ENCODE measurements at places on chromosomes 3 and 15. TPM values are rescaled to one million over a fixed set of nuclear protein-coding genes. Genes with fewer than 3 reads are reported as not detected.

TGM5 gene
- total RNA-seq, result not detected

ECE2 gene
- not detected for total RNA-seq

KLHL24 gene
- 17.7 TPM for total RNA-seq

SLC28A1 gene
- total RNA-seq, result not detected

NR2E3 gene
- total RNA-seq, result 0.35 TPM

SUSD5 gene
- total RNA-seq, result 4.5 TPM

NR1I2 gene
- total RNA-seq, result not detected

DNA sequence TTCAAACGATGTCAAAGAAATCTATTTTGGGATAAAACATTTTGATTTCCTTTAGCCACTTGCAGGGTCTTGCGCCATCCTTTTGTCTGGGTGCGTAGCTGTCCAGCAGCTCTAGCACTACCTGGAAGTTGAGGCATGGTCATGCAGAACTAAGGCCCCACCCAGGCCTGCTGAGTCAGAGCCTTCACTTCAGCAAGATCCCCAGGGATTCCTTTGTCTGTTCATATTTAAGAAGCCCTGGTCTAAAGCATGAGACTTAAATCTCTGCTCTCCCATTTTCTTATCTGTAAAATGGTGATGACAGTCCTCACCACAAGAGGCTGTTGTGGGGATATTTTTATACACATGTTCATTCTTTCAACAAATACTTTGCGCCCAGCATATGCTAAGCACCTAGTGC is 99.0 kb upstream of the CTDSPL start:
- DNase-seq, result no peak
- H3K4me1 ChIP-seq, result no peaks in the 10 kb centered on the region
- no peaks in the 10 kb centered on the region for H3K36me3 ChIP-seq
- no peaks in the 10 kb centered on the region for H3K27me3 ChIP-seq
- no peak overlapping the region for H3K27ac ChIP-seq

GRCh38 chr3:72903004-72903403 is 15.2 kb downstream of the GXYLT2 start:
- no peaks in the 10 kb centered on the region for H3K36me3 ChIP-seq
- no peak for DNase-seq
- H3K4me1 ChIP-seq, result no peaks in the 10 kb centered on the region
- H3K4me3 ChIP-seq, result no peak overlapping the region

DNA sequence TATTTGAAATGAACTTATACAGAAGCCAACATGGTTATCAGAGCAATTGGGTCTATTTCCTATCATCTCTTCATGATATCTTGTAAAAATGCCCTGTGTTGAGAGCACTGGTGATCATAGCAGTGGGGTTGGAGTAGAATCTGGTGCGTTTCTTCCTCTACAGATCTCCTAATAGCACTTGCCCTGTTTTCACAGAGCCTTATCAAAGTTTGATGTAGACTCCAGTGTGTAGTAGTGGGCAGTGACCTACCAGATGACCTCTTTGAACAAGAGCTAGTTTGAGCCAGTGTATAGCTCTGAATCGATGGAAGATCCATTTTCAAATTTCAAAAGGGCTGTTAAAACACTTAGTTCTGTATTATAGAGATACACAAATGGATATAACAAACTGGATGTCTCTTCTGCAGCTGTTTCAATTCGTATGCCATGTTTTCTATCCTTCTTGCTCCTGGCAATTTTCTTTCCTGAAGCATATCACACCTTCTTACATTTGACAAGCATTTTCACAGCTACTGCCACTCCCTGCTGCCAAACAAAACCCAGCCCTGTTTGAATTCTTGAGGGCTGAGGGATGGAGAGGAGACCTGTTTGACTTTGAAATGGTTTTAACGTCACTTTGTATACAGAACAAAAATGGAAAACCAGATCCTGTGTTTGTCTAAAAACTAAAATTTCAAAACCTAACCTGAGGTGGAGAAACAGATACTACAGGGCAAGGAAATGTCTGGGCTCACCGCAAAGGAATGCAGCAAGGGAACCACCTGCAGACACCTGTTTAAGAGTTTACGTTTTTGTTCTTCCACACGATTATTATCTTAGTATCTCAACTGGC is 354.5 kb upstream of the TPRG1 start:
- no peaks in the 10 kb centered on the region for H3K4me1 ChIP-seq
- no peaks in the 10 kb centered on the region for H3K36me3 ChIP-seq
- H3K27ac ChIP-seq, result no peak overlapping the region
- H3K4me3 ChIP-seq, result no peak overlapping the region
- DNase-seq, result no peak
- no peaks in the 10 kb centered on the region for H3K27me3 ChIP-seq

DNA sequence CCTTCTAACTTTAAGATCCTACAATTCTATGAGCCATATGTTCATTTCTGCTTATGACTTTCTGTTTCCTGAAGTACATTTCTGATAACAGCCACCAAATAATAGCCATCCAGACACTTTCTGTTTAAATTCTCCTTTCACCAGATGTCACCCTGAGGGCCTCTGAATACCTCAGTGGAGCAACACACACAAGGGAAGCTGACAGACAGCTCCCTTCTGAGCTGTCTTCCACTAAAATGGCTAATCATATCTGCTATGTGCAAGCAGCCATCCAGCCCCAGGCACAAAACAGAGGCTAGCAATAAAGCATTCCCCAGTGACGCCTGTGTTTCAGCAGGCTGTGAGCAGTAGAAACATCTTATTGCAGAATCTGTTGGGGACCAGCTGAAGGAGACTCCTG is 666.6 kb upstream of the UBE2E2 start:
- H3K27me3 ChIP-seq, result no peaks in the 10 kb centered on the region
- H3K36me3 ChIP-seq, result no peaks in the 10 kb centered on the region
- H3K27ac ChIP-seq, result no peak overlapping the region
- H3K4me1 ChIP-seq, result no peaks in the 10 kb centered on the region

DNA sequence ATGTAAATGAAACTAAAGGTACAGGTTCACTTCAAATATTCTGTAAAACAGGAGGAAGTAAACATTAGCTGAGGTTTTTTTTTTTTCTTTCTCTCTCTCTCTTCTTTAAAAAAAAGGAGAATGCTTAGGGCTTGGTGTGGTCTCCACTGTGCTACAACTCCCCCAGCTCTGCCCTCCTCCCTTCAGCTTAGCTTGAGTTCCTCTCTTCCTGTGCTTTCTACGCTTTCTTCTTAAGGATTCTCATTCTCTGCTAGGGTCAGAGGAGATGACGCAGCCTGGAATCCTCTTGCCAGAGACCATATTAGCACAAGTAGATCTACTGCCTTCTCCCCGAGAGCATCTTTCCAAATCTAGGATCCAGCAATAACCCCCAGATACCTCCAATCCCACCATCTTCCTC is 69.1 kb upstream of the SNRK start:
- H3K27me3 ChIP-seq, result no peaks in the 10 kb centered on the region
- H3K36me3 ChIP-seq, result peaks cover under 1% of the 10 kb centered on the region
- H3K4me1 ChIP-seq, result no peaks in the 10 kb centered on the region
- no peak overlapping the region for H3K27ac ChIP-seq
- no peak for DNase-seq

GRCh38 chr3:50246517-50246954 is 10.5 kb downstream of the GNAI2 start:
- H3K27ac ChIP-seq, result no peak overlapping the region
- H3K27me3 ChIP-seq, result no peaks in the 10 kb centered on the region
- peak; percentile 63 for DNase-seq
- peaks cover 29% of the 10 kb centered on the region for H3K36me3 ChIP-seq

- no peaks in the 10 kb centered on the region for H3K36me3 ChIP-seq
- no peak overlapping the region for H3K4me3 ChIP-seq
- H3K27me3 ChIP-seq, result no peaks in the 10 kb centered on the region
- no peaks in the 10 kb centered on the region for H3K4me1 ChIP-seq
- H3K27ac ChIP-seq, result no peak overlapping the region
- DNase-seq, result no peak
Observed at GRCh38 chr15:81174792-81175327, 21.8 kb upstream of the IL16 start.

DNA sequence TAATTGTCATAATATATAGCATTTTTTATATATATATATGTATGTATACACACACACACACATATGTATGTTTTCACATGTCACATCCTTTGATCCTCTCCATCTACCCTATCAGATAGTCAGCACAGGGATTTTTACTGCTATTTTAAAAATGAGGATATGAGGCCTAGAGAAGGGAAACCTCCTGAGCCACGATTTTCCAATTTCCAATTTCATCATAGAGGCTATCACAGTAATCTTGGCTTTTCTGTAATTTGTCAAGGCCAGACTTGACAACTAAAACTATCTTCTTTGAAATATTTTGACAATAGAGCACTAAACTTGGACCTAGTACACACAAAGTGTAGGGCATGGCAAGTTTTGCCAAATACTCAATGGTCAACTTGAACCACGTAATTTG is 42.5 kb downstream of the IL1RAP start:
- no peak for DNase-seq
- no peaks in the 10 kb centered on the region for H3K36me3 ChIP-seq
- no peak overlapping the region for H3K4me3 ChIP-seq

DNA sequence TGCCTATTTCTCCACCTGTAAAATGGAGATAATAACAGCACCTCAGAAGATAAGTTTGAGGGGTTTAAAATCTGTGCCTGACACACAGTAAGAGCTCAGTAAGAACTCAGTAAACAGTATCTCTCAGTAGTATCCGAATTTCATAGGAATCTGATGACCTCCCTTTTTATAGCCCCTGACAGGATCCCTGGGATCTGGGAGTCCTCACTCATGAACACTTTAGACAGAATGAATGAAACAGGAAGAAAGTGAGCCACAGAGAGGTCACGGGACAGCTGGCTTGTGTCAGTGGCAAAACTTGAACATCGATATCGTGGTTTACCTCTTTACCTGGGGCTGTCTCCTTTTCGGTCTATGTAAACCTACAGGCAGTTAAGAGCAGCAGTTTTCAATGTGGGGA is 51.2 kb downstream of the LRTM1 start:
- H3K27me3 ChIP-seq, result no peaks in the 10 kb centered on the region
- H3K36me3 ChIP-seq, result 0 out of 2 replicates have a peak, but pooled peaks cover 3% of the 10 kb centered on the region
- no peak overlapping the region for H3K4me3 ChIP-seq
- peaks cover 3% of the 10 kb centered on the region for H3K4me1 ChIP-seq
- no peak for DNase-seq

- H3K27ac ChIP-seq, result no peak overlapping the region
- peak; percentile 78 for DNase-seq
- H3K27me3 ChIP-seq, result no peaks in the 10 kb centered on the region
- H3K36me3 ChIP-seq, result no peaks in the 10 kb centered on the region
Observed at GRCh38 chr3:58630076-58630709, 36.4 kb downstream of the FAM3D start.

DNA sequence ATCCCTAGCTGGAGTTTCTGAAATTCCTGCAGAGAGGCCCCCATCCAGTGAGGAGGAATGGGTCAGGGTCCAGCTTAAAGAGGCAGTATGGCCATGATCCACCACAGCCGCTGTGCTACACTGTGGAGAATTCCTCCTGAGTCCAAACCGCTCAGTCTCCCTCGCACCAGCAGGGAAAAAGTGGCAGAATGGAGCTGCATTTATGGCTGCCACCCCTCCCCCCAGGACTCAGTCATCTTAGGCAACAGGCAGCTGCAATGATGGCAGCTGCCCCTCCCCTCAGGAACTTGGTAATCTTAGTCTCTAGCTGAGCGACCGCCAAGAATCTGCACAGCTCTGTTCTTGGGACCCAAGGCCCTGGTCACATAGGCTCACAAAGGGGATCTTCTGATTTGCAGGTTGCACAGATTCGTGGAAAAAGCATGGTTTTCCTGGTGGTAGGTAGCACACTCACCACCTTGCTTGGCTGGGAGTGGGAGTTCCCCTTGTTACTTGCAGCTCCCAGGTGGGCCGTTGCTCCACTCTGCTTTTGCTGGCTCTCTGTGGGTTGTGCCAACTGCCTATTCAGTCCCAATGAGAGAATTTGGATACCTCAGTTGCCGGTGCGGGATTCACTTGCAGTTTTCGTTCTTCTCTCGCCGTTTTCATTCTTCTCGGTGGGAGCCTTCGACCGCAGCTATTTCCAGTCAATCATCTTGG is 204.1 kb downstream of the STXBP5L start:
- H3K36me3 ChIP-seq, result peaks cover 6% of the 10 kb centered on the region
- DNase-seq, result peak; percentile 72
- peaks cover 2% of the 10 kb centered on the region for H3K4me1 ChIP-seq
- no peak overlapping the region for H3K27ac ChIP-seq

GRCh38 chr3:185065059-185065458 is 87.8 kb downstream of the C3orf70 start:
- H3K36me3 ChIP-seq, result peaks cover 1% of the 10 kb centered on the region
- H3K4me1 ChIP-seq, result 0 out of 2 replicates have a peak, but pooled peaks cover 3% of the 10 kb centered on the region
- no peaks in the 10 kb centered on the region for H3K27me3 ChIP-seq
- H3K4me3 ChIP-seq, result no peak overlapping the region

DNA sequence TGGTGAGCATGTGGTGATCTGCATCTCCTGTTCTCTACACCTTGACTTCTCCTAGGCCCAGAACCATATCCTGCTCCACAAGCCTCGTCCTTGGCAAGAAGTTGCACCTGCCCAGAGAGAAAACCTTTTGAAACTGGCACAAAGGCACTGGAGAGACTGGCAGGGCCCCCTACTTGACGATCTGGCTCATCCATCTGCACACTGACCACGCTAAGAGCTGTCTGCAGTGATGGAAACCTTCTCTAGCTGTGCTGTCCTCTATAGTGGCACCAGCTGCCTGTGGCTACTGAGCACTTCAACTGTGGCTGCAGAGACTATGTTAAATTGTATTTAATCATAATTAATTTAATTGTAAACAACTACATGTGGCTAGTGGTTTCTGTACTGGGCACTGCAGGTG is 26.2 kb upstream of the SRP14 start:
- no peaks in the 10 kb centered on the region for H3K27me3 ChIP-seq
- peaks cover 9% of the 10 kb centered on the region for H3K4me1 ChIP-seq
- H3K27ac ChIP-seq, result no peak overlapping the region
- H3K36me3 ChIP-seq, result no peaks in the 10 kb centered on the region

- H3K27ac ChIP-seq, result no peak overlapping the region
- H3K4me1 ChIP-seq, result no peaks in the 10 kb centered on the region
- H3K27me3 ChIP-seq, result no peaks in the 10 kb centered on the region
- DNase-seq, result no peak
- H3K36me3 ChIP-seq, result no peaks in the 10 kb centered on the region
Observed at GRCh38 chr15:58453931-58454793, 22.4 kb downstream of the LIPC start.

- no peaks in the 10 kb centered on the region for H3K36me3 ChIP-seq
- no peak overlapping the region for H3K27ac ChIP-seq
- DNase-seq, result peak; percentile 42
- H3K4me3 ChIP-seq, result no peak overlapping the region
- no peaks in the 10 kb centered on the region for H3K4me1 ChIP-seq
Observed at GRCh38 chr3:354432-354831, 157.9 kb downstream of the CHL1 start.

DNA sequence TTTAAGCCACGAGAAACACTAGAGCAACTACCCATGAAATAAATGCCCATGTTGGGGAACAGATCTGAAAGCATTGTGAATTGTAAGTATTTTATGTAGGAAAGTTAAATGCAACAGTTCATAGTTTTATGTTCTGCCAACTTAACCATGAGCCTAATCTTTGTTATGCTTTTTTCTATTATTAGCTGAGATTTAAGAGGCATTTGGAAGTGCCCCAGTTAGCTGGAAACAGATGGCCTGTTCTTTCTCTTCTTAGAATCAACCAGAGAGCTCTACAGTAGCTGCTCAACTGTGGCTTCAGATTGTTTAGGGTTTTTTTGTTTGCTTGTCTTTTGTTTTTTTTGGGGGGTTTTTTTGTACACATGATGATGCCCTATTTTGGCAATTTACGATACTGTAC is 284.4 kb downstream of the KCNH8 start:
- no peak overlapping the region for H3K27ac ChIP-seq
- H3K4me1 ChIP-seq, result no peaks in the 10 kb centered on the region
- DNase-seq, result no peak
- no peak overlapping the region for H3K4me3 ChIP-seq

GRCh38 chr15:66651198-66651597 is 50.8 kb upstream of the SMAD6 start:
- H3K4me3 ChIP-seq, result no peak overlapping the region
- no peak for DNase-seq
- H3K27me3 ChIP-seq, result no peaks in the 10 kb centered on the region
- peaks cover 11% of the 10 kb centered on the region for H3K4me1 ChIP-seq
- no peaks in the 10 kb centered on the region for H3K36me3 ChIP-seq

Data from H9 (cell line).